ENCODE measurements at places on chromosomes 2 and 18.

DNA sequence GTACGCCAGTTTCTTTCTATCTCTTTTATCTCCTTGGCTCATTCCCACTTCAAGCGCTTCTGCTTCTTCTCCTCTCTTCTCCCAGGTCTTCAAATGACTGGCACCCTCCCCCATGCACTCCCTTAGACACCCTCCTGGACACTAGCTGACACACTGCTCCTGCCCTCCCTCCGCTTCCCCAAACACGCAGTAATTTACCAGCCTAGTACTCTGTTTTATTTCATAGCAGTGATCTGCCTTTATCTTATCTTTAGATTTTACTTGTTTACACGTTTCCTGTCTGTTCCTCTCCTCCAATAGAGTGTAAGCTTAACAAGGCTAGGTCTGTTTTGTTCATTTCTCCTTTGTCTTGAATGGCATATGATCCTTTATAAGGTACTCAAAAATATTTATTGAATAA lies 93.9 kb downstream of the SCN3A start:
- no peak for DNase-seq

GRCh38 chr2:117952228-117952627 lies 61.6 kb downstream of the CCDC93 start:
- DNase-seq = no peak

DNA sequence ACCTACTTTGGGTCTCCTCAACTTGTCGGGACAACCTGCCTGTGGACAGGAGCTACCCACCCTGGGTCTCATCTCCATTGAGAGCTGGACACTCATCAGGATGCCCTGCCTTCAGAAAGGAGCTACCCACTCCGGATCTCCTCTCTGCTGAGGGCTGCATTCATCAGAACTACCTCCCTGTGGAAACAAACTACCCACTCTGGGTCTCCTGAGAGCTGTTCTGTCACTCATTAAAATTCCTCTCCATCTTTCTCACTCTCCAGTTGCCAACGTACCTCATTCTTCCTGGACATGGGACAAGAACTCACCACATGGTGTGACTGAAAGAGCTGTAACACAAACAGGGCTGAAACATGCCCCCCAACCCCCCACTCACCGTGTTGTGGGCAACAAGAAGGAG lies 22.5 kb upstream of the UBE2F start:
- DNase-seq = no peak

DNA sequence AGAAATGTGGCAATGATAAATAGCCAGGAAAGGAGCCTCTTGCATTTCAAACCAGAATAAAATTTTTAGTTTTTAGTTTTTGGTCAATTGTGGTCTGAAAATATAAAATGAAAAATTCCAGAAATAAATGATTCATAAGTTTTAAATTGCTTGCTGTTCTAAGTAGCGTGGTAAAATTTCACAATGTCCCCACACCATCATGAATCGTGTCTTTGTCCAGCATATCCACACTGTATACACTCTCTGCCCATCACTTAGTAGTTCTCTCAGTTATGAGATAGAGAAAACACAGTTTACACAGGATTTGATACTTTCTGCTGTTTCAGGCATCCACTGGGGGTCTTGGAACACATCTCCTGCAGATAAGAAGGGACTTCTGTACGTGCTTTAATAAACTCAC lies 783.9 kb downstream of the TSN start:
- DNase-seq = no peak

DNA sequence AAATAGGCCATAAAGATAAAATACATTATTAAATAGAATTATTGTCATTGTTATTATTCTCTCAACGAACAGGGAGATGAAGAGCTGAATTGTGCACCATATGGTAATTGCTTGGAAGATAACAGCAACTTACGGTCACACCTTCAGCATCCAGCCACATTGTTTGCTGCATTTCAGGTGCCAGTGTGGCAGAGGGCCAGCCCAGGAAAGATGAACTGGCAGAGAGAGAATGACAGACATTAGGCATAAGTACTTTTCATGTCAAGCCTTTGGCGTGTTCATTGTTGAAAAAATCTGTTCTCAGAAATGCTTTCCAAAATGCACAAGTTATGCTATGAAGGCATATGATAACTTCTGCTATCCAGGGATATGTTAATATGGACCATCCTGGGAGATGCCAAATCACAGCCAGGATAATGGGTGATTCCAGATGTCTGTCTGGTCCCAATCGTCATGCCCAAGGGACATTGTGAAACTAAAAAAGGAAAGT lies 748.6 kb upstream of the PIK3C3 start:
- no peak for DNase-seq

- no peak for DNase-seq
These were observed 239.8 kb downstream of the SH3RF3 start for GRCh38 chr2:109368798-109369197.

- DNase-seq = no peak
These were observed 365.8 kb upstream of the RND3 start for GRCh38 chr2:150853263-150853662.

- no peak for DNase-seq
These were observed 456.2 kb downstream of the SPAG16 start for GRCh38 chr2:213740453-213740852.

- DNase-seq = no peak
These were observed 5.1 kb upstream of the COLEC12 start for GRCh38 chr18:505483-506122.

- no peak for DNase-seq
These were observed at the start of gene CLASP1 for GRCh38 chr2:121649149-121649595. Gene CLASP1, minus strand, starts transcription at chr2:121649462. Its CDS starts 43,567 bp downstream, at chr2:121605895.

- DNase-seq = no peak
These were observed 285.4 kb downstream of the ZNF521 start for GRCh38 chr18:25066516-25066915.

GRCh38 chr2:88321449-88322248 lies 130.8 kb downstream of the FOXI3 start:
- no peak for DNase-seq

DNA sequence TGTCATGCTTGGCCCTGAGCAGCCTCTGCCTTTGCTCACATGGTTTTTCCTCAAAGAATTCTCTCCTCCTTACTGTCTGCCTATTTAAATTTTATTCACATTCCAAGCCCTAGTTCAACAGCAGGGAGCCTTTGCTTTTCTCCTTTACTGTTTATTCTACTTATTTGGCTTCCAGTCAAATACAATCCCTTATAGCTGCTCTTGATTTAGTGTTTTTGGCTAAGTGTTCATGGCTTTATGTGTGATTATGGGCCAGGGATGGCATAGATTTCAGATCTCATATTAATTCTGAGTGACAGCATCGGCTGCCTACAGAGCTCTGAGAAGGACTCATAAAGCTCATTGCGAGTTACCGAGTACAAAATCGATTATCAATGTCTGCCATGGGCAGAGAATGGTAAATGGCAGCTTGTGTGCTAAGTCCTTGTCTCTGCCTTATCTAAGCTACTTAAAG lies 106.7 kb downstream of the METTL8 start:
- no peak for DNase-seq

DNA sequence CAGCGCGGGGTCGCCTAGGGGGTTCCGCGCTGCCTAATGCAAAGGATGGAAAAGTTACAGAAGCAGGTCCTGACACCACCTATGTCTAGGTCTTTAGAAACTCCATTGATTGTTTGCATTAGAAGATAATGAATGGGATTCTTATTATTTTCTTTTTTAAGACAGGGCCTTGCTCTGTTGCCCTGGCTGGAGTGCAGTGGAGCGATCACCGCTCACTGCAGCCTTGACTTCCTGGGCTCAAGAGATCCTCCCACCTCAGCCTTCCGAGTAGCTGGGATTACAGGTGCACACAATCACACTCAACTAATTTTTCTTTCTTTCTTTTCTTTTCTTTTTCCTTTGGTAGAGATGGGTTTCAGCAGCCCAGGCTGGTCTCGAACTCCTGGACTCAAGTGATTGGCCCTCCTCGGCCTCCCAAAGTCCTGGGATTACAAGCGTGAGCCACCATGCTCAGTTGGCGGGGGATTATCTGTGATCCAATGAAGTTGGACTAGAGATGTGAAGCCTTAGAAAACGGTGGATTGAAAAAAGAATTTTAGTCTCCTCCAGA lies 761 bp upstream of the IDH1 start:
- DNase-seq = no peak

DNA sequence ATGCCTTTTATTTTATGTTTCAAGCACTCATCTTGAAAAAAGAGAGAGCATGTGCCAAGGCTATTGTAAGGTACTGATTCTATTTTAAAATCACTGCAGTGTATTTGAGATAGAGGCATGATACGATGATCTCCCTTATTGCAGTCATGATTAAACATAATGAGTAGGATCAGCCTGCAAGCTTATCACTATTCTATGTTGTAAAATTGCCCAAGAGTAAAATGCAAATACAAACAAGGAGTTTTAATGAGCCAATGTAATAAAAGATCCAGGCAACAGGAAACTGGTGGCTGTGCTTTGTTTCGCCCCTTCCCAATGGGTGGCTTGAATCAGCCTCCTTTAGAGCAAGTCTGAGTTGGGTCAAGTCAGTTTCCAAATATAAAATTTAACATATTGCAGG lies 116.4 kb upstream of the RBMS1 start:
- DNase-seq = no peak

- DNase-seq = no peak
These were observed 98.1 kb upstream of the RGPD4 start for GRCh38 chr2:107728586-107728985.

GRCh38 chr2:148501545-148501944 lies 143.0 kb upstream of the EPC2 start:
- no peak for DNase-seq

- DNase-seq = no peak
These were observed 3.5 kb upstream of the SLC9A2 start for GRCh38 chr2:102615620-102616436.

DNA sequence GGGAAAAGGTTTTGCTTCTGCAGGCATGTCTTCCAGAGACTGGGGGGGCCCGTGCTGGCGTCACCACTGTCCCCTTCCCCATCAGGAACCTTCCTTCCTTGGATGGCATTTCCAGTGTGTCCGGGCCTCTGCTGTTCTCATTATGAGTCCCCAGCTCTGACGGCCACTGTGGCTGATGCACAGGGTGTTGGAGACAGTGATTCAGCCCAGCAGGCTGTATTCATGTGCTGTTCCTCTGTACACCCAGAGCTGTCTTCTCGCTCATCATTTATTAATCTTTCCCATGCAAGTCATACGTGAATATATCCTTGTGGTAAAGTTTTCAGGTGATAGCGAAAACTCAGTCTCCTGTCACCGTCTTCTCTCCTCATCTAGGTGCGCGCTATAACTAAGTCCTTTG lies 57.7 kb downstream of the ASAP2 start:
- no peak for DNase-seq

DNA sequence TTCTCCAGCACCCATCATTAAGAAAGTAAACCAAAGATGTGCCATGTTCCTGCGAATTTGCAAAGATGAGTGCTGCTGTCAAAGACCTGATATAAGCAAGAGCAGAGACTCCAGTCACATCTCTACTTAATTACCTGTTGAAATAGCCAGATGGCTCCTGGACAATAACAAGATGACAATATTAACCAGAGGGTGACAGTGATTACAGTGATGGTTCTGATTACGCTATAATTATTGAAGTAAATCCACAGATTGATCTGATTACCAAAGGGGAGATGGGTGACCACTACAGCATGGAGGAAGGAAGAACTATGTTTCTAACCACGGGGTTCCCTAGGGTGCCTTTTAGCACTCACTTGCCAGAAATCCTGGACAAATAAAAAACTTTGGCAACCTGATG lies 36.5 kb upstream of the AFF3 start:
- DNase-seq = no peak

- DNase-seq = no peak
These were observed 103.5 kb upstream of the PPP1CB start for GRCh38 chr2:28648147-28648546.

- no peak for DNase-seq
These were observed 253.1 kb downstream of the CDCA7 start for GRCh38 chr2:173607606-173608311.

- peak; percentile 49 for DNase-seq
These were observed 112.3 kb downstream of the BCL2 start for GRCh38 chr18:63207143-63207790.
